ENCODE measurements at places on chromosomes 2 and 18. TPM values are rescaled to one million over a fixed set of nuclear protein-coding genes. Genes with fewer than 3 reads are reported as not detected.

The COL3A1 gene
- not detected for total RNA-seq

The IL36RN gene
- not detected for total RNA-seq

DNA sequence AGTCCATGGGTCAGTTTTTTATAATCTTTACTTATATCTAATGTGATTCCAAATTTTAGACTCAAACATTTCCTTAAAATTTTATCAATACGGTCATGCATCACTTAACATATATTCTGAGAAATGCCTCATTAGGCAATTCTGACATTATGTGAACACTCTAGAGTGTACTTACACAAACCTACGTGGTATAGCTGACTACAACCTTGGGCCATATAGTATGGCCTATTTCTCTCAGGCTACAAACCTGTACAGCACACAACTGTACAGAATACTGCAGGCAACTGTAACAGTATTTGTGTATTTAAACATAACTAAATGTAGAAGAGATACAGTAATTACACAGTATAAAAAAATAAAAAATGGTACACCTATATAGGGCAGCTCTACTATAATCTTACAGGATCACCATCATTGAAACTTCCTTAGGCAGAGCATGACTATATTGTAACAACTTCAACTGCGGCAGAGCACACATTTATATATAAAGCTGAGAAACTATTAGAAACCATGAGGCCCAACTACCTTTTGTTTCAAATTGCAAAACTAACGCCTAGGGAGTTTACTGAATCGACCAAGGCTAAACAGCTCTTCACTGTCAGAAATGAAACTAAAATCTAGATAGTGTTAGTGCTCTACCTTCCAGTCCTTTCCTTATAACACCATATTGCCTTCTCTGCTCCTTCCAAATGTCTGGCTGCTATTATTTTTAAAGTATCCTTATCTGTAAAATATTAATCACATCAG lies 6.9 kb downstream of the YES1 start:
- DNase-seq: no peak

GRCh38 chr18:75008186-75008585 lies 200.8 kb downstream of the PTGR3 start:
- no peak for DNase-seq

GRCh38 chr2:74374509-74375205 lies 5.5 kb downstream of the DCTN1 start:
- DNase-seq: no peak

- no peak for DNase-seq
Observed at GRCh38 chr2:33086400-33087015, 139.8 kb downstream of the LTBP1 start.

DNA sequence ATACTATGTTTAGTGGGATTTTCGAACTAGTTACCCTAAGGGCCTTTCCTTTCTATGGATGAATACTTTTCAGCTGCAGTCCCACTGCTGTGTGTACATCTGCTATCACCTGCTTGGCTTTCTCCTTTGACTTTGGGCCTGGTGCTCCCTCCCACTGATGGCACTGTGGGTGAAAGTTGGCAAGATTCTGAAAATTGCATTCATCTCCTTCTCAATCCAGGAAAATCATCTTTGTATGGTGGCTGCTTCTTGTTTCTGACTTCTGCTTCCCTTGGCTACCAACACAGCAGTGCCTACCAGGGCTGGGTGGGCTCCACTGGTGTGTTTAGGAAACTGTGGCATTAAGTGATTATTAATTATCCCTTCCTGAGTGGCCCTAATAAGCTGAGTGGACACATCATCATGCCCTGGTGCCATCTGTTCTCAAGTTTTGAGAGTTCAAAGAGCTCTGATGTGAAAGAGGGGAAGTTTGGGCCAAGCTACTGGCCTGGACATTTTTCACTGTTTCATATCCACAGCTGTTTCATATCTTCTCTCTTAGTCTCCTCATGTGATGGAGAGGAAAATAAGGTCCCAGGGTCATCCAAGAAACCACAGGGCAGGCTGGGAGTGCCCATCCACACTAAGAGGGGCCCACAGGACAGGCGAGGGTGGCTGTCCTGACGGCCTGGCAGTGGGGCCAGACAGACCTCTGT lies 16.7 kb downstream of the HK2 start:
- DNase-seq: no peak

DNA sequence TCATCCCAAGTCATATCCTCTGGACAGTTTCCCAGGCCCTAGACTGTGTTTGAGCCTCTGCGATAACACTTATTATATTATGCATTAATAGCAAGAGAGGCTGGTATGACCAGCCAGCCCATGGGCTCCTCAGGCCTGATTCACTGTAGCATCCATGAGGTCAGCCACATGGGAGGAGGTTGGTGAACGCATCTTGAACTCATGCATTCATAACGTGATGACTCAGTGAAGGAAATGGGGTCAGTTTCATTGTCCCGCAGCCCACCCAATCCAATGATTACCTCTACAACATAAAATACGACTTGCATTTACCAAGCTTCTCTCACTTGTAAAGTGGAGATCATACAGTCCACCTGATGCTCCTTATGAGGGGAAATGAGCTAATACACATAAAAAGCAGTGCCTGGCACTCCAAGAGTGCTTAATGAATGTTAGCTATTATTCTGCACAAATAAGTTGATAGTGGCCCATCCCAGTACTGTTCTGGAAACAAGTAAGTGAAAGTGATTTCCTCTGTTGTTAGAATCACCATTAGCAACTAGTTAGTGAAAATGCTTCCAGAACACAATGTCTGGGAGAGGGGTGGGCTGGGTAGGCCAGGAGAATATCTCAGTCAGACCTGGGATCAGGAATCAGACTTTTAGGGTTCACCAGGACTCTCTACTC lies 46.1 kb upstream of the CELF4 start:
- DNase-seq: no peak

- no peak for DNase-seq
Observed at GRCh38 chr2:1752751-1753150, 8.4 kb upstream of the PXDN start.

- no peak for DNase-seq
Observed at GRCh38 chr2:105950521-105951383, 206.0 kb downstream of the NCK2 start.

DNA sequence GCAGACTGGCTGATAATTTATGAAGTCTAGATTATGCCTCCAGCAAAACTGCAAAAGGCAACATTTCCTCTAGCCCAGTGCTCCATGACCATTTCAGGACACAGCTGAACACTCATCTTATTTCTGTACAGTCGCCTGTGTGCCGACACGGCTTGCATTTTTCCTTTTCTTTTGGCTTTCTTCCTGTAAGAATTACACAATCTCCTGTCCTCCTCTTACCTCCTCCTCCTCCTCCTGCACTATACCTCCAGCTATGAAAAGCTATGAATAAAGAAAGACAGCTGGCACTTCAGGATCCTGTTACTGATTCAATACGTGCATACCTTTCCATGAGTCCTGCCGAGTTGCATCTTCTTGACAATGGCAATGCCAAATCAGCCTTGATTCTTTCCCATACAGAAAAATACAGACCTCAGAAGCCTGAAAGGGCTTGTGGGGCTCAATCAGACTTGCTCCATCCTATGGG lies 32.2 kb upstream of the TRIB2 start:
- no peak for DNase-seq

GRCh38 chr2:221911890-221912289 lies 339.8 kb upstream of the EPHA4 start:
- DNase-seq: no peak
